DMS153 (cell line): ENCODE measurements at places on chromosomes 12 and 14.

- no peak for DNase-seq
These were observed 208.5 kb downstream of the C12orf50 start for GRCh38 chr12:87820524-87821202.

DNA sequence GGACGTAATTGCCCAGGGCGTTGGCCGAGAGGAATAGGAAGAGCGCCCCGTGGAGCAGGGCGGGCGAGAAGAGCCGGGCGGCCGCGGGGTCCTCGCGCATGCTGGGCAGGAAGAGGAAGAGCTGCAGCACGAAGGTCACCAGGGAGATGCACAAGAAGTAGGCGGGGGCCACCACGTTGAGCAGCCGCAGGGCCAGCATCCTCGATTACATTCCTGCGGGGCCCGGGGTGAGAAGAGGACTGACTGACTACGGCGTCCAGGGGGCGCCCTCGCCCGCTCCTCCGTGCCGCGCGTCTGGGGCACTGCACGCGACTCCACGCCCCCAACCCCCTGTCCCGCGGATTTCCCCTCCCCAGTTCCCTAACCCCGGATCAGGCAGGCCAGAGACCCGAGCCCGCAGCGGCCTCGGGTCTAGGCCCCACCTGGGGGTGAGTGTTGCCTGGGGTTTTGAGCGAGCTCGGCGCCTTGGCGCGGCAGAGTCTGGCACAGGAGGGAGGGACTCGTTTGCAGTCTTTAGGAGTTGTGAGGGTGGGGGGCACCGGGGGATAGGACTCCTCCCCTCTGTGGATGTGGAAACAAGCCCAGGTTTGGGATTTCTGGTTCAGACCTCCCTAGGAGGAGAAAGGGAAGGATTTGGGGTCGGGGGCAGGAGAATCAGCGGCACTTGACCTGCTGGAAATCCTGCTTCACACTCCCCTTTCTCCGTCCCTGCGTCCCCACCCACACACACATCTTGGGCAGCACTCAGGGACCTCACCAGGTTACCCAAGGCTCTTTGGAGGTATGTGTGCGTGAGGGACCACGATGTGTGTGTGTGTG, 1.8 kb downstream of the ZDHHC22 start:
- peak; percentile 14 for DNase-seq

DNA sequence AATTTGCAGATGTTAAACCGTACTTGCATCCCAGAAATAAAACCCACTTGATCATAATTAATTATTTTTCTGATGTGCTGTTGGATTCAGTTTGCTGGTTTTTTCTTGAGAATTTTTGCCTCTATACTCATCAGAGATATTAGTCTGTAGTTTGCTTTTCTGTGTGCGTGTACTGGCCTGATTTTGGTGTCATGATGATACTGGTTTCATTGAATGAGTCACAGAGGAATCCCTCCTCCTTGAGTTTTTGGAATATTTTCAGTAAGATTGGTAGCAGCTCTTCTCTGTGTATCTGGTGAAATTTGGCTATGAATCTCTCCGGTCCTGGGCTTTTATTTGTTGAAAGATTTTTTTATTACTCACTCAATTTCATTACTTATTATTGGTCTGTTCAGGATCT, 100.4 kb upstream of the PMCH start:
- DNase-seq: no peak

DNA sequence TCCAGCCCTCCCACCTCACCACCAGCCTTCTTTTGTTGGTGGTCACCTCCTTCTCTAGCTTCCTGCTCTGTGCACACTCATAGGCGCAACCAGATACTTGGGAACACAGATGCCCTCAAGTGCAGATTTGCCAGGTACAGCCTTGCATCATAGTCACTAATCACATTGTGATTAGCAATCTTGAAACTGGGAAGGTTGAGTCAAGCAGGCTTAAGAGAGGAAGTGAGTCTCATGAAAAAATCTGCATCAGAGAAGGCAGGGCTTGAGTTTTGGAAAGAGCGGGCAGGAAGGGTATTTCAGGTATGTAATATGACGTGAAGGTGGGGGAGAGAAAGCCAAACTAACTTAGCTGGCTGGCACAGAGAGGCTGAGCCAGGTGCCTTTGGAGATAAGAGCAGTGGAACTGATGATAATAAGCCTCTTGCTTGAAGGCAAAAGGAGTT, 2.7 kb upstream of the RABGGTA start:
- DNase-seq: no peak

DNA sequence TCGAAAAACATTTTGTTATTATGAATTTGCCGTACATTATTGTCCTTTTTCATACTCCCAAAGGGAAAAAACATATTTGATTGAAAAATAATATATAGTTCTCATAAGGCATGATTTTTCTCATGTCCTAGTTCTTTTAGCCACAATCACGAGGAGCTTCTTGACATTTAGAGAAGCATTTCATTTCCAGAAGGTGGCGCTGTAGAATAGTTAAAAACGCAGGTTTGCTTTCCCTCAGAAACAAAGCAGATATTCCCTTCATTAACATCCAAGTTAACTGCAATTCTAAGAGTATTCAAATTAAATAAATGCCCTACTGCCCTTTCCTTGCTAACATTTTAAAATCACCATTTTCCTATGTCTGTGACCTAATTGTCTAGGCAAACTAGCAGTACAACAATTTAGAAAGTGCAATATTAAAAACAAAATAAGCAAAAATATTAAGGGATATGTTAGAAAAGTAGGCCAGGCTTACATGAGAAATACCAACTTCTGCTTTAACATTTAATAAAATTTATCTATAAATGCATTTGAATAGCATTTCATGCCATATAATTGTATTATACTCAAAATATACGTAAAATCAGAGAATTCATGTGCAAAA, 10.9 kb upstream of the PIK3C2G start:
- peak; percentile 26 for DNase-seq
